ENCODE measurements at places on chromosomes 16 and 17.

DNA sequence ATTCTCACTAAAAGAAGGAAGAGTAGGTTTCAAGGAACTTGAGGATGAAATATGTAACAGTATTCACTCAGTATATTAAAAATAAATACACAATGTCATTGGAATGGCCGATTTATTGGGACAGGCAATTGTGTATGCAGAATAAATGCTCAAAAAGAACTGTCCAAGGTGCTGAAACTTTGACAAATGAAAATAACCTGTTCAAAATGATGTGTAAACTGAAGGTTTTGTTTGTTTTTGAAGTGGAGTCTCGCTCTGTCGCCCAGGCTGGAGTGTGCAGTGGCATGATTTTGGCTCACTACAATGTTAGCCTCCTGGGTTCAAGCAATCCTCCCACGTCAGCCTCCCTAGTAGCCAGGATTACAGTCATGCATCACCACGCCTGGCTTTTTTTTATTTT is 318.7 kb upstream of the RBFOX1 start:
- peak; percentile 8 for DNase-seq

- no peak for DNase-seq
Observed at GRCh38 chr16:4393240-4393600, 21.6 kb downstream of the VASN start.

DNA sequence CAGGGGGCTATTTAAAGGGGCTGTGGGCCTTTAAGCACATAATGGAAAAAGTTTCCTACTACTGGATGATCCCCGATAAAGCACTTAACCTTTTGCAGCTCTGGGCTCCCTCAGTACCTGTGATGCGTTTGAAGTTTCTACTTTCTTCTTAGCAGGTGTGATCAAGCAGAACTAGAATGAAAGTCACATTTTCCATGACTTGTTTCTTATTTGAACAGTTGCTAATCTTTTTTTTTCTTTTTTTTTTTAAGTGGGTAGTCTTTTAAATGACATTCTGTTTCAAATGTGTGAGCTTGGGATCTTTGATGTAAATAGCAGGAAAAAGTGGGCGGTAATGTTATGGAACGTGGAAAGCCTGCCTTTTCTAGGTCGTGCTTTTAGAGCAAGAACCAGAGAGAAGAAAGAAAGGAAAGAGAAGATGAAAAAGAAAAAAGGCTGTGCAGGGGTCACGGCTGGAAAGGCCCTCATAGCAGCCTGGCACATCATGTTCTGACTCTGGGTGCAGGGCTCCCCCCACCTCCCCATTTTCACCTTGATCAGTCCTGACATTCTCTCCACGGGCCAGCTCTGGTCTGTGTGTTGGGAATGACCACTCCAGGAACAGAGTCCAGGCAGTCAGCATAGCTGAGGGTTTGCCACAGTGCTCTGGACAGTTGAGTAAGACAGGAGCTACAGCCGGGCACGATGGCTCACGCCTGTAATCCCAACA is 150.6 kb downstream of the CLEC16A start:
- no peak for DNase-seq

DNA sequence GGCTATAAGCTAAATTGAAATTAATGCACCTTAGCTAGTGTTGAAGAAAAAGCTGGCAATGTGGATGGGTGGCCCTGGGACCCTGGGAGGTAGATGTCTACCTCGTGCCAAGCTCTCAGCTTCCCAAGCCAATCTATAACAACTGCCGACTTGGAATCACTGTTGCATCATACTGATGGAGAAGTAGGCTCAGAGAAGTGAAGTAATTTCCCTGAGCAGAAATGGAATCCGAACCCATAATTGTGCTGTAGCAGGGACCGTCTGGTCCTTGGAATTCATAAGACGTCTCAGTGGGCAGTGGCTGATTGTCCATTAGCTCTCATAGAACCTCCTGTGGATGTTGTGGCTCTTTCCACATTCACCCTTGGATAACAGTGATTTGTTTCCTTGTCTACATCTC is 196.6 kb downstream of the RAB11FIP4 start:
- DNase-seq, result no peak

DNA sequence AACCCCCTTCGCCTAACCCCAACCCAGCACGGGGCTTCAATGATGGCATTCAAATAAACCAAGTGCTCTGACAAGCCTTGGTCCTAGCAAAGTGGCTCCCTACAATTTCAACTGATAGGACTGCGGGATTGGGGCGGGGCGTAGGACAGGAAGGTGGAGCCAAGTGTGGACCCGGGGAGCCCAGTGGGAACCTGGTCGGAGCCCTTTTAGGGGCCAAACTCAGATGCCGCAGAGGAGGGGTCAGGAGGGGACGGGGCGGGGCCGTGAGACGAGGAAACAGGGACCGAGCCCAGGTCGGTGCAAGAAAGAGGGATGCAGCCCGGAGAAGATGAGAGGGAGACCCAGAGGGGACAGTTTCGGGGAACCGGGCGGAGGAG is 13.2 kb upstream of the CDIPT start:
- DNase-seq, result no peak

DNA sequence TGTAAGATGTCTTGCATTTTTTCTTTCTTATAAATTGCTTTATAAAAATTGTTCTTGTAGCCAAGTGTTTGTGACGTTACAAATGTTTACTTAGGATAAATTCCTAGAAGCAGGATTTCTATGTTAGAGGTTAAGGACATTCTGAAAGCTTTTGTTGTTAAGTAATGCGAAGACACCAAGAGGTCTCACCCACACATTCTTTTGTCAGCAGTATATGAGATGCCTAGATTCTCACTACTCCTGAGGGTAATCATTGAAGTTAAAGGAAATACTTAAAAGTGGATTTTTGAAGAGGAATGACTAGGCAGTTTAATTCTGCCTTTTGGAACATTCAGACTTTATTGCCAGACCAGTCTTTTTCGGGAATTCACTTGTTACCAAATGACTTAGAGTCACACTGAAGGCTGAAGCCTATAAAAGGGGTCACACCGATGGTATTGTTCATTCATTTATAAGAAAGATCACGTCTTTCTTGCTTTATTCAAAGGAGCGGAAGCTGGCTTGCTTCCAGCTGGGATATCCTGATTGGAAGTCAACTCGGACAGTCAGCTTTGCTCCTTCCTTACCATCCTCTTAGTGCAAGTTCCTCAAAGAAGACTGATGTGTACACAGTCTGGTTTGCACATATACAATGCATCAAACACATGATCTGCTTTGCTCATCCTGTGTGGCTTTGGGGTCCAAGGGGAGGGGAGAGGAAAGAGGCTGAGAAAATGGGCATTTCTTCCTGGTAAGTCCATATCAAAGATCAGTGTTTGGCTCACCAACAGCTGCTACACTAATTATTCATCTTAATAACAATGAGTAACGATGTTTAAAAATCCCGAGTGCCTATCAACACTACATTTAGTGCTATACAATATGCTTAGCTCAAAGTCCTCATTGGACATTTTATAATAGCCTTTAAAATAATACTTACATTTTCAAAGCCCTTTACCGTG is 160.0 kb downstream of the MAP2K6 start:
- DNase-seq, result no peak

- peak; percentile 9 for DNase-seq
Observed at GRCh38 chr16:87163637-87164036, 153.6 kb downstream of the C16orf95 start.

GRCh38 chr17:58150394-58150793 is 2.2 kb downstream of the OR4D1 start:
- DNase-seq, result no peak

DNA sequence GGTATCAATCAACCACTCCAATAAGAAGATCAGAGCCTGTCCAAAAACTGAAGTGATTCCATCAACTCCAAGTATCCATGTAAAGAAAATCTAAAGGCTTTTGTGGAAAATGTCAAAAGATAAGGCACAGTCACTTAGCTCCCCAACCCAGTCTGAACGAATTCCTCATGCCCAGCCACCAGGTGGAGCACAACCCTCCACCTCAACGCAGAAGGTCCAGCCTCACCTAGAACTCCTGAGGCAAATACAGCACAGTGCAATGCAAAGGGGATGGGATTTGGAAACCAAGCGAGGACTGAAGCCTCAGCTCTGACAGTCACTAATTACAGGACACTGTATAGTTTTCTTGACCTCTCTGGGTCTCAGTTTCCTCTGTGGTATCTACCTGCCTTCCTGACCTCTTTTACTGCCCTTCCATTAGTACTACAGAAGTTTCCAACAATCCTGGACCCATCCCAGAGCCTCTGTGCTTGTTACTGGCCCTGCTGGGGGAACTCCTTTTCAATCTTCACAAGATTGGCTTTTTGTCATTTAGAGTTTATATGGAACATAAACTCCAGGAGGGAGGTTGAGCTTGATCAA is 2.0 kb downstream of the NCBP3 start:
- DNase-seq, result peak; percentile 69

- DNase-seq, result peak; percentile 85
Observed at GRCh38 chr16:30984669-30985400, at the start of gene HSD3B7. Gene HSD3B7 (plus strand): TSS chr16:30985207. CDS start chr16:30985659, 452 bp downstream.

DNA sequence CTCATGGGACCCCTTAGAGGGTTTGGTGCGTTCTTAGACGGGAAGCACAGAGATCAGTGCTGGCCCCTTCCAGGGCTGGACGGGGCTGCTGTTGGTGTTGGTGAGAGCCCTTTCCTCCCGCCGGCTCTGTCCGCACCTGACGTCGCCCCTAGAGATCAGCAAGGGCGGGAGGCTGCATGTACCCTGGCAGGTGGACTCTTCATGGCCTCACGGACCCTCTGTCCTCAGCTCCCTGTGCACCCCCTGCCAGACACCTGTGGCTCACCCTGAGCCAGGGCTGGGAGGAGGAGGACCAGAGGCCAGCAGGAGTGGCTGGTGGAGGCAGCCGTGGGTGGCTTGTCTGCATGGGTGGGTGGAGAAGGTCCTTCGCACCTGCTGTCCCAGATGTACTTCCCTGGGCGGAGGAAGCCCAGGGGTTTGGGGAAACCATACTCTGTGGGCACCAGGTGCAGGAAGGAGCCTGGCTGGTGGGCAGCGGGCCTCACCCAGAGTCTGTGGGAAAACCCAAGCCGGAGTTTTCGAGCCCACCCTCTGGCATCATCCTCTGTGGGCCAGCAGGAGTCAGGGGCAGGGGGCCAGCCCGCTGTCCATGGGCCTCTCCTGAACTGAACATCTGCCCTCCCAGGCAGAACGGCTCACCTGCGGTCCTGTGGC is 348.6 kb downstream of the SEC14L1 start:
- DNase-seq, result no peak

All from KBM-7 (cell line).